CD4-positive, alpha-beta T cell treated with Interferon alpha-2 for 1 hour (primary cell): ENCODE measurements at places on chromosomes 6 and 20.

GRCh38 chr20:5146871-5147592 is 20.2 kb downstream of the CDS2 start:
- DNase-seq, result no peak

DNA sequence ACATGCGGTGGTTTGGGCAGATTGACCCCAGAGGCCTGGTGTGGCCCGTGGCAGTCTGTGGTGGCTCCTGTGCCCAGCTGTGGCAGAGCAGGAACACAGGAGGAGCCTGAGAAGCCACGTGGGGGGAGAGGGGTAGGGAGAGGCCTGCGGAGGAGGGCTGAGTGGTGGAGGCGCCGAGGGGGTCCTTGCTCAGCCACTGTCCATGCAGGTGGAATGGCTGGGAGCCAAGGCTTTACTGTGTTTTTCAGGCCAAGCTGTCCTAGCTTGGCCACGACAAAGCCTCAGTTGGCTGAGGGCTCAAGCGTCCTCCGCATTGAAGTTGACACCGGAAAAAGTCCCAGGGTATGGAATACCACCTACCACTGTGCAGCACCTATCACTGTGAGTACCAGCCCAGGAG is 107.0 kb downstream of the VEGFA start:
- no peak for DNase-seq

- DNase-seq, result peak; percentile 40
These were observed 36.6 kb upstream of the HDAC2 start for GRCh38 chr6:114007516-114007915.

- DNase-seq, result no peak
These were observed 61.2 kb downstream of the GFOD1 start for GRCh38 chr6:13425943-13426931.

DNA sequence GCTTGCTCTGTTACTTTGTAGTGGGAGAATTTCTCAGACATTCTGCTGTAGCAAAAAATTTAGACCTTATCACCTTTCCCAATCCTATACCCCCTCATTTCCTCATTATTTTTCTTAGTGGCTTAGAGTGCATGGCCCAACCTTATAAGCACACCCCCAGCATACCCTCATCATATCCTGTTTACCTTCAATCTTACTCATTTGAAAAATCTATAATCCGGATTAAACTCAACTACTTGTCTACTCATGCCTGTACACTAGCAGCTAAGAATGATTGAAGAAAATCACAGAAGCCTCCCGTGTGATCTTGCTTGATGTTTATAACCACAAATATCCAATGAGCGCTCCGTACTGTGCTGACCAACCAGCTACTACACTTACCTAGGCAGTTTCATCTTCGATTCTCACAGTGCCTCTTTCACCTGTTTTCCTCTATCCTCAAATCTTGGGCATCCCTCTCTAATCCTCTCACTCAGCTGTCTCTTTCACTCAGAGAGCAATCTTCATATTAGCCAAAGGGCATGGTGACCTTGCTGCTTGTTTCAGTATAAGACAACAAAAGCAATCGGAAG is 36.6 kb downstream of the AIG1 start:
- no peak for DNase-seq

DNA sequence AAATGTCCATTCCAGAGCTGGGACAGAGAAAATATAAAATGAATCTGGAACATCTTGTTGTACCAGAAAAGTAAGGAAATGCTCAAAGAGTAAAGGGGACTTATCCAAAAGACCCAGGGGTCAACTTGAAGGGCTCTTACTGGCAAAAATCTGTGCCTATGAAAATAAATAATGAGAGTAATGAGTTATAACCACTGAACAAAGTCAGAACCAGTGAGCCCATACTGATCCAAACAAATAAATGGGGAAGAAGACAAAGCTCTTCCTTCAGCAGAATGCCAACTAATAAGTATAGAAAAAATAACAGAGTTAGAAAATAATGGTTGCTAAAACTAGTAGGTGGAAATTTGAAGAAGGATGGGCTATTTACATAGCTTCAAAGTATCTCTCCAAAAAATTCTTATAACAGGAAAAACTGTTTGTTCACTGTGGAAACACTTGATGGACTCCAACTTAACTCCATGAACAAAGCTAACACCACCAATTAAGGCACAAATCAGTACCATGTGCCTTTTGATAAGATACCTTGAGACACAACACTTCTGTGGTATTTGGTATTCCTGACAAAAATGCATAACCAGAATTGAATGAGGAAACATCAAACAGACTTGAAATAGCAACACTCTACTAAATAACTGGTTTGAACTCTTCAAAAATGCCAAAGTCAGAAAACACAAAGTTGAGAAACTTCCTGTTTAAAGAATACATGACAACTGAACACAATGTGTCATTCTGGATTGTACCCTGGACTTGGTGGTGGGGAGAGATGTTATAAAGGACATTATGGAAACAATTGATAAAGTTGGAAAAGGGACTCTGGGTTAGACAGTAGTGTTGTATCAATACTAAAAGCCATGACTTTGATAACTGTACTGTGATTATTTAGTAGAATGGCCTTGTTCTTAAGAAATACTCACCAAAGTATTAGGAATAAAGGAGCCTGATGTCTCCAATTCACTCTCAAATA is 197.5 kb downstream of the ISM1 start:
- no peak for DNase-seq
